ENCODE measurements at places on chromosomes 1 and 21.

GRCh38 chr1:156551869-156552268, 20.5 kb downstream of the IQGAP3 start:
- no peak for DNase-seq

- DNase-seq = peak; percentile 21
These were observed 52.5 kb upstream of the ZNF648 start for GRCh38 chr1:182113879-182114626.

GRCh38 chr1:37476460-37477197, 2.2 kb downstream of the ZC3H12A start:
- DNase-seq = peak; percentile 74

DNA sequence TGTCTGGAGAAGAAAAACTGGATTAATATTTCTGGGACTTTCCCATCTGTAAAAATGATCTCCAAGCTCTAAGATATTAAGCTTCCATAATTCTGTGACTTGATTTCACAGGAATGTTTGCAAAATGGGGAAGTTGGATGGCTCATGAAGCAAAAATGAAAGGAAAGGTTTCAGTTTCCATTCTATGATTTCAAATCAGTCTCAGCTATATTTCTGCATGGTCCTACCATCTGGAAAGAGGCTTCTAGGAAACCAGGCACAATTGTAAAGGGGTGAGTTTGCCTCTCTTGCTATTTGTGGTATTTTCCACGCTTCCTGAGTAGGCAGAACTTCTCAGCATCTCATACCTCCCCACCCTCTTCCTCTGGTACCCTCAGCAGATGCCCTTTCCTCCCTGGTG, 22.4 kb upstream of the ACTN2 start:
- DNase-seq = no peak

DNA sequence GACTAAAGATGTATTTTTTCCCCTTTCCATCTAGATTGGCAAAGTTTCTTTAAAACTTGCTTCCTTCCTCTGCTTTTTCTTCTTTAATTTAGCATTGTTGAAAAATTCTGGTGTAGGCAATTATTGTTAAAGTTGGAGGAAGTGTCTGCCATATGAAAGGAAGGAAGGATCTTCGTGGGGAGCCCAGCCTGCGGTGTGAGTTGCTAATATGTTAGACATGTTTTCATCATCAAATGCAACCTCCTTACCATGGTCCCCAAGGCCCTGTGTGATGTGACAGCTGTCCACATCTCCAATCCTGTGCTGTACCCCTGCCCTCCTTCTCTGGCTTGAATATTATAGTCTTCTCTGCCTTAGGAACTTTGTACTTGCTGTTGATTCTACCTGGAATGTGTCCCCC, 81.0 kb upstream of the ZBTB18 start:
- no peak for DNase-seq

DNA sequence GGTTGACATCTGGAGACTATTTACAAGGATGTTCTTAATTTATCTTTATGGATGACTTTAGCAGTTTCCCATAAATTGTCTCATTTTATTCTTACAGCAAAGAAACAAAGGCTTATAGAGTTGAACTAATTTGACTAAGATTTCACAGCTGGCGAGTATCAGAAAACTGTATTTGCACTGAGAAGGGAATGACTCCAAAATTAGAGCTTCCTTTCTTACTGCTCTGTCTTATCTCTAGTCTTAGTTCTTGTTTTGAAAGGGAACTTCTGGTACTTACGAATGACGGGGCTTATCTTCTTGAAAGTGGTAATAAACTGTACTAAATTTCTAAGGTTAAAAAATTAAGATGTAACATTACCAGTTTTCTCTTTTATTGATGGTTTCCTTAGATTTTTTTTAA, 13.6 kb downstream of the CNST start:
- no peak for DNase-seq

DNA sequence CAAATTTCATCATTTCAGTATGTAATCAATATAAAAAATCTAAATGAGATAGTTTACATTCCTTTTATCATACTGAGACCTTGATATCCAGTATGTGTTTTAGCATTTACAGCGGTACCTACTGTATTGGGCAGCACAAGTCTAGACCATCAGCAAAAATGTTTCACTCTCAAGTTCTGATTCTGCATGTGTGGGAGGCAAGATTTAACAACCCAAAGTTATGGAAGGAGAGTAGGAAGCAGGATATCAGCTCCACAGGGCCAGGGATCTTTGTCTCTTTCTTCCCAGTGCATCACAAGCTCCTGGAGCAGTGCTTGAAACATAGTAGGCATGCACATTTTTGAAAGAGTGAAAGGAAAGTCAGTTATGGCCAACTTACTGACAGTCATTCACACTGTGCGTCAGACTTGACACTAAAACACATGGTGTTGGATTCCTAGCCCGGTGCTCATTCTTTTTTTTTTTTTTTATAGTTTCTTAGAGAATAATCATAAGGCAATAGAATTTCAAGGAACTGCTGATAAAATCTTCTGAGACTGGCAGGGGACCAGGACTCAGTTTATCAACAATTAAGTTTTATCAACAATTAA, 6.1 kb downstream of the TENT5C start:
- DNase-seq = no peak

- DNase-seq = peak; percentile 56
These were observed 66.6 kb downstream of the BCAR3 start for GRCh38 chr1:93614986-93615581.

DNA sequence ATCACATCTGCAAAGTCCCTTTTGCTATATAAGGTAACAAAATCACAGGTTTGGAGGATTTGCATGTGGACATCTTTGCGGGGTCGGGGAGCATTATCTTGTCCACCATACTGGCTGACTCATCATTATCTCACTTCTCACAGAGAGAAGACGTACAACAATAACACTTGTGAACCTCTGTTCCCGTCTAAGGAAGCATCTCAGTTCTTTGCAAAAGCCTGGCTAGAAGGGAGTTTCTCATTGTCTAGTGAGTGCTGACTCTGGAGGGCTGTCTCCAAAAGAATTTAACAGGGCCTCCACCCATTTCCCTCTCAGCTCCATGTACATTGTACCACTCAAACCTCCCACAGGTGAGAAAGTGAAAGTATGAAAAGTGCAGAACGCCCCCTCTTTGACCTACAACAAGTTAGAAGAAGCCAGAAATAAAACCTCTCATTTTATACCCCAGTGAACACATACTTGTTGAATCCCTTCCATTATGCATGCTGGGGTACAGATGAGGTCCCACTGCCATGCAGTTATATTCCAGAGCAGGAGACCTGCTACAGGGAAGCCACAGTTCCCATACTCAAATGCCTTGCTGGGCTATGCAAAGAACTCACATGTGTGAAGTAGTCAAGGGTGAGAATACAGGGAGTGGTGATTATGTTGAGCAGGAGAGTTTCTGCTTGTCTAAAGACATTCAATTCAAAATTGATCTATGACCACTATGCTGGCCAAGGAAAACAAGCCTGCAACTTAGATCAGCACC, 121.7 kb upstream of the PRDX6 start:
- DNase-seq = peak; percentile 11

- no peak for DNase-seq
These were observed 4.0 kb upstream of the FAAP20 start for GRCh38 chr1:2198571-2198970.

GRCh38 chr1:163263818-163264655, 57.7 kb upstream of the NUF2 start:
- no peak for DNase-seq

DNA sequence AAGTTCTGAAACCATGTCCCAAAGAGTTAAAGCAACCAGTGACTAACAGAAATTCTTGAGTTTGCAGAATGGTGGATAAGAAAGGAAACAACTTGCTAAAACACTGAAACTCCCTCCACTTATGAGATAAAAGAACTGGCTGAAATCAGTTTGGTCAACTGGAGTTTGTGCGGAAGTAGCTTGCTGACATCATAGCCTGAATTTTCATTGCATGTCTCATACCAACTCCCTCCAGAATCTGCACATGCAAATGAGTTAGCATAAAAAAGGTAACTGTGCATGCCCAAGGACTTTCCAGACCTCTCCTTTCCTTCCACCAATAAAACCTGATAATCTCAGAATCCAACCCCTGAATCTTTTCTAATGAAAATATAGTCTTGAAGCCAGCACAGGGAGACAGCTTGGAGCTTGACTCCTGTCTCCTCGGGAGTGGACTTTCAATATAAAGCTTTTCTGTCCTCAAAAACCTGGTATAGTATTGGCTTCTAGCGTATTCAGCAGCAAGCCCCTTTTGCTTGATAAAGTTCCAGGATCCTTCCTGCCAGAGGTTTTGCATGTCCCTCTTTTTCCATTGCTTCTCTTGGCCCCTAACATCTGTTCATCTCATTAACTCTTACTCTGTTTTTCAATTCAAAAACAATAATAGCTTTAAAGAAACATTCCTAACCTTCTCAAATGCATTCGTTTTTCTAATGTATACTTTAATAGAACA, 785.8 kb upstream of the ADGRL4 start:
- DNase-seq = peak; percentile 32

GRCh38 chr1:185646202-185646683, 87.9 kb upstream of the HMCN1 start:
- peak; percentile 98 for DNase-seq

- DNase-seq = no peak
These were observed 758 bp downstream of the RAD54L start for GRCh38 chr1:46248122-46248920.

GRCh38 chr1:155940993-155941844, at the start of gene RXFP4:
Gene RXFP4, plus strand, starts transcription at chr1:155941638. Its CDS starts 72 bp downstream, at chr1:155941710.
- DNase-seq = no peak

- DNase-seq = peak; percentile 63
These were observed 101.4 kb downstream of the PBX1 start for GRCh38 chr1:164660412-164660772.

DNA sequence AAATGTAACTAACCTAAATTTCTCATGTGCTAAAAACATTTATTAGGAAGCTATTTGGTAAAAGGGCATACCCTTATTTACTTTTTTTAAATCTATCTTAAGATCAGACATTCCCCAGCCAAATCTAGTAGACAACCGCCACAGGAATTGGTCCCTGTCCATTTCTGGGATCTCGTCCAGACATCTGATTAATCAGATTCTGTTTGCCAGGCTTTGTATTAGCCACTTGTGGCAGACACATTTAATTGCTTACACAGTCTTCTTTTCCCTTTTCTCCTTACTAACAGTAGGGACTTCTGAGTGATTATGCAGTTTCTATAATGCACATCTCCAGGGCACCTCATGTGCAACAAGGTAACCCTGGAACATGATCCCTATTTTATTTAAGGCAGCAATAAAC, 449.0 kb upstream of the RGS18 start:
- DNase-seq = no peak

DNA sequence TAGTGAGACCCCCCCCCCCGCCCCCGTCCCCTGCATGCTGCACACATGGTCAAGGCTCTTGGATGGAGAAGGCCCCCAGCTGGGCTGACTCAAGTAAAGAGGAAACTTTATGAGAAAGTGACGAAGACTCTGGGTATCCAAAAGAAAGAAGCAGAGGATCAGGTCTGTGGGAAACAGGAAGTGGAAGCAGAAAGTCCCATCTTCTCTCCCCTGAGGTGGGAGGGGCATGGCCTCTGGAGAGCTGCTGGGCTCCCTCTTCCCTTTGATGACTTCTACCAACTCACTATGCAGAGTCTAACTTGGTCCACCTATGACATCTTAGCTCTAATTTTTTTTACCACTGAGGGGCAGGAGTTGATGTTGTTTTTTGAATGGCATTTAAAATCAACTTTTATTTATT, 42.7 kb upstream of the LIN9 start:
- DNase-seq = no peak

GRCh38 chr1:93878889-93879586, at the start of gene DNTTIP2:
Gene DNTTIP2, minus strand, starts transcription at chr1:93879206. Its CDS starts 58 bp downstream, at chr1:93879148.
- DNase-seq = peak; percentile 93

- DNase-seq = no peak
These were observed 16.3 kb downstream of the BATF3 start for GRCh38 chr1:212683357-212683722.

DNA sequence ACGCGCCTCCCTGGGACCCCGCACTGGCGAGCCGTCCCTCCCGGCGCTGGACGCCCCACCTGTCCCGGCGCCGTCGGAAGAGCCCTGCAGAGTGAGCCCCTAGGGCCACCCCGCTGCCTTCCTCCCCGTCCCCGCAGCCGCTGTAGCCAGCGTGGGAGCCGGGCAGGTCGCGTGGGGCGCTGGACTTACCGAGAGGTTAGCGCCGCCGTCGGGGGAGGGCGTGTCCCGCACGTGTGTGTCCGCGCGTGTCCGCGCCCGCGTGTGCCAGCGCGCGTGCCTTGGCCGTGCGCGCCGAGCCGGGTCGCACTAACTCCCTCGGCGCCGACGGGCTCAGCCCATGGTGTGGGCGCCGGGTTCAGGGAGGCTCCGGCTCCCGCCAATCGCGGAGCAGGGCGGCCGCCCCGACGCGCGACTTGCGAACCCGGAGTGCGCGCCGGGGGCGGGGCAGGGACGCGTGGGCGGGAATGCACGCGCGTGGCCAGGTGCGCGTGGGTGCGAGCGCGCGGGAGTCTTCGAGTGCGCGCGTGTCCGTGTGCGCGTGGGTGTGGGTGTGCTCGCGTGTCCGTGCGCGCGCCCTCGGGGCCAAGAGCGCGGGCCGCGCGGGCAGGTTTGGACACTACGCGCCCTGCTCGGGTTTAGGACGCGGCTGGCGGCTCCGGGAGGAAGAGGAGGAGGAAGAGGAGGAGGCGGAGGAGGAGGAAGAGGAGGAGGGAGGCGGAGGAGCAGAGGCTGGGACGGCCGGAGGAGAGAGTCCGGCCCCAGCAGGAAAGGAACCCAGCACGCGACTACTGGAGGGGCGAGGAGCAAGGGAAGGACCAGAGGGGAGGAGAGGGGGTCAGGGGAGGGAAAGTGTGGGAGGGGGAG, 145.2 kb upstream of the ETS2 start:
- no peak for DNase-seq

- DNase-seq = peak; percentile 62
These were observed 90.0 kb downstream of the GRIK1 start for GRCh38 chr21:29849735-29850176.

DNA sequence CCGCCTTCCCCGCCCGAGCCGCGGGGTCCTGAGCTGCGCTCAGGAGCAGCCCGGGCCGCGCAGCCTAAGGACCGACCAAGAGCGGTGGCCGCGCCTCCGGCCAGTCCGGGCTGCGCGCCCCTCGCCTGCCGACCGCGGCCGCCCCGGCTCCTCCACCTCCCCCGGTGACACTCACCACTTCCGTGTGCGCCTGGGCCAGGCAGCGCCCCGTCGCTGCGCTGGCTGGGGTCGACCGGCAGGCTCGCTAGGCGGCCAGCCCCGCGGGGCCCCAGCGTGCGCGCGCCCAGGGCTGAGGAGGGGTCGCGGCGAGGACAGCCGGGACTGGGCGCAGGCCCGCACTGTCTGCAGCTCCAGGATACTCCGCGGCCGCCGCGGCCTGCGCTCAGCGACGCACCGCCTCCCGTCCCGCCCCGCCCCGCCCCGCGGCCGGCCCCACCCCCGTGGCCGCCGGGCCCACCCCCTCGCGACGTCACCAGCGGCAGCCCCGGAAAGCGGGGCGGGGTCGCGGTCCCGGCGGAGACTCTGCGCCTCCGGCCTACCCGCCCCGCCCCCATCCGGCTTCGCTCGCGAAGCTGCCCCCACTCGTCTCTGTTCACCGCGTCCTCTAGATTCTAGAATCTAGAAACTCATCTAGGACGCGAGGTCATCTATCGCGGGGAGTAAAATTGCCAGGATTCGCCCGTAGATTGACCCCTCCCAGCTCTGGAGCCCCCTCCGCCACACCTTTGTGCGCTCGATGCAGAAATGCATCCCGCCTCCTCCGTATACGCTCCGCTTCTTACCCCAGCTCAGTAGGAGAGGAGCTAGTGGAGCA, at the start of gene JAK1:
TSS of gene JAK1 (minus strand) at position 392 of the 814 bp plus-strand sequence. CDS start 80,285 bp downstream, outside the sequence.
- DNase-seq = peak; percentile 70

GRCh38 chr1:162003830-162004215, 19.8 kb downstream of the OLFML2B start:
- peak; percentile 92 for DNase-seq

Measured in astrocyte of the spinal cord (primary cell).